ENCODE measurements at places on chromosomes 2 and 18.

GRCh38 chr2:3429066-3429610 lies 49.6 kb downstream of the TRAPPC12 start:
- no peak for DNase-seq

DNA sequence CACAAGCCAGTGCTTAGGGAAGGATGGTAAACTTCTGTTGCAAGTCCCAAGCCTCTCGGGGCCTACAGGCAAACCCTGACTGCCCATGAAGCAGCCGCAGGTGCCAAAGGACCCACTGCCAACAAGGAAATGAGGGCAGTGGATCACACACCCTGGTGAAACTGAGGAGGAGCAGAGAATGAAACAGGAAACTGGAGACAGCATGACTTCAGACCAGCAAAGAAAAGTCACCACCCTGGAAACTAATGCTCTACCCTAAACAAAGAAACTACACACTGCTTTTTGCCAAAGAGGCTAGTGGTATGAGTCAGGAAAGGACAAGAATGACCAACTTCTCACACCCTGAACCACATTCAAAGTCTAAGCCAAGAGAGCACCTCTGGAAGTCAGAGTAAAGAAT lies 97.2 kb downstream of the MYO5B start:
- DNase-seq = no peak

GRCh38 chr2:5693287-5694201 lies 1.4 kb downstream of the SOX11 start:
- DNase-seq = peak; percentile 61

DNA sequence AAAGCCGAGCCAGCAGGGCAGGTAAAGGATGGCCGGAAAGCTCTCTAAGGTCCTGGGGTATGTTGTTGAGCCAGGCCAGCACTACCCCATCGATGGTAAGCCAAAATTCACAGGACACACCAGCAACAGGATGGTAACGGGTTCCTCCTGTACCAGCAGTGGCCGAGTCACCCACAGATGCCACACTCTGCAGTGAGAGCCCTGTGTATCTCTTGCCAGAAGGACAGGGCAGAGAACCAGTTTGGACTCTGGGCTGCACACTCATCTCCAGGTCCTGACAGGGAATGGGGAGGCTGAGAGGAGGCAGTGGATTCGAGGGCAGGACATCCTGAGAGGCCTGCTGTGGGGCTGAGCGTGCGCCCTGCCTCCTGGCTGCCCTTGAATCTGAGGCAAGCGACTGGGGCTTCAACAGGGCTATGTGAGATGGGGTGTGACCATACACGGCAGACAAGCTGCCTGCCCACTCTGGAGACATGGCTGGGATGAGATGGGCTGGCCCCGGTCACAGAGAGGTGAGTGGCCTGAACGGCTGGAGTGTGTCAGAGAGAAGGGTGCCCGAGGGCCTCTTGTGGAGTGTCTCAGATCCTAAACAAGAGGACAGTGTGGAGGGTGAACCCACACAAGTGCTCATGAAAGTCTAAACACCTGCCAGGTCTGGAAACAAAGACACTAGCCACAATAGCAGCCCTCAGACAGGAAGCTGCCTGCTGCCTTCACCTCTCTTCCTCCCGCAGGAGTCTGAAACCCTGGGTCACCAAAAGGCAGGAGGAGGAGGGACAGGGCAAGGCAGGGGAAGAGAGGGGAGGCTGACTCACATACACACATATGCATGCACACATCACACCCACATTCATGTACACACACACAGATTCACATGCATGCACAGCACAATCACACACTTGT lies 182.3 kb downstream of the LOXHD1 start:
- no peak for DNase-seq

DNA sequence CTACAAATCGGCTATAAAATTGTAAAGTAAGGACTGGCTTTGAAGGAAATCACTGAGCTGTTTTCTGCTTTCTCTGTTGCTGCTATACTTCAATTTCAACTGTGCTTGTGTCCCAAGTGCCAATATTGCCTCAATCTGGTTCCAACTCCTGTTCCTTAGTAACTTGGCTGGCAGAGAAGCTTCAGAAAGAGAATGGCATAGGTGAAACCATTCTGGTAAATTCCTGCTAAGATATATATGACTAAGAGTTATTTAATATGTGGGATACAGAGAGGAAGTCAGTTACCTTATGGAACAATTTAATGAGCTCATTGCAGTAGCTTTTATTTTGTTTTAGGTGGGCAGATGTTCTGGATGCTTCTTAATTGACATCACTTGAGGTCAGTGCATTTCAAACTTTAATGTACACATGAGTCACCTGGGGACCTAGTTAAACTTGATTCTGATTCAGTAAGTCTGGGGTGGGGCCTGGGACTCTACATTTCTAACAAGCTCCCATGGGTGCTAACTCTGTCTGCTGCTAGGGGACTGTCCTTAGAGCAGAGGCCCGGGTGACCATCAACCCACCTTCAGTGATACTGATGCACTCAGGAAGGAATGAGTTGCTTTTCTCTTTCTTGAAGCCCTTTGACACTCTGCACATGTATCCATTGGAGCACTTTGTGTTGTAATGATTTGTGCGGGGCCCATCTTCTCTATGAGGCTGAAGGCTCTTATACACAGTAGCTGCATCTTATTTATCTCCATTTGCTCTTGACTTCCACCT lies 47.6 kb downstream of the LIPG start:
- DNase-seq = peak; percentile 18

DNA sequence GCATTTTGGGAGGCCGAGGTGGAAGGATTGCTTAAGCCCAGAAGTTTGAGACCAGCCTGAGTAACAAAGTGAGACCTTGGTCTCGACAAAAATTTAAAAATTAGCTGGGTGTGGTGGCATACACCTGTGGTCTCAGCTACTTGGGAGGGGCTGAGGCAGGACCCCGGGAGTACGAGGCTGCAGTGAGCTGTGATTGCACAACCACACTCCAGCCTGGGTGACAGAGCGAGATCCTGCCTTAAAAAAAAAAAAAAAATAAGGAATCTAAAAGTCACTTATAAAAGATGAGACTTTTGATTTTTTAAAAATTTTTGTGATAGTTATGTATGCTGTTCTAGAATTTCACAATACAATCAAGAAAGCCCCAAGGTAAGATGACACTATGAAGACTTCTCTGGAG lies 33.1 kb downstream of the ID2 start:
- DNase-seq = no peak

- no peak for DNase-seq
Observed at GRCh38 chr18:8478968-8479370, 130.3 kb upstream of the RAB12 start.

All from NCI-H524 (cell line).